ENCODE measurements at places on chromosomes 1 and 21.

GRCh38 chr1:229908689-229909088 is 158.3 kb upstream of the GALNT2 start:
- no peak for DNase-seq

DNA sequence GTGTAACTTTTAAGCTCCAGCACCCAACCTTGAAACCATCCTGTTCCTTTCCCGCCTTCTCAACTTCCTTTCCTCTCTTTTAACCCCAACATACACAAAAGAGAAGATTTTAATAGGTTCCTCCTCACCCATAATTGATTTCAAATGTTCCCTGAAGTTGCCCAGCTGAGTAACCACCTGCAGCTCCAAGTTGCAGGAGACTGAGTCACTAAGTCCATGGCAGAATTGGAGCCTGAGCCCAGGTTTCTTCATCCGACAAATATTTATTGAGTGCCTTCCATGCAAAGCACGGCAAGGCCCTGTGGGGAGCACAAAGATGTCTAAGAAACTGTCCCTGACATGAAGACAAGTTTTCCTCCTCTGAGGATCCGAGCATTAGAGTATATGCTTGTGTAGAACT is 97.7 kb downstream of the PAPPA2 start:
- DNase-seq: no peak

- no peak for DNase-seq
These were observed at the start of gene NKAIN1 for GRCh38 chr1:31239653-31240241. TSS of gene NKAIN1 (minus strand) at chr1:31239887. CDS start at chr1:31239547, 340 bp downstream.

GRCh38 chr1:110604586-110605148 is 1.5 kb downstream of the KCNA2 start:
- DNase-seq: no peak

DNA sequence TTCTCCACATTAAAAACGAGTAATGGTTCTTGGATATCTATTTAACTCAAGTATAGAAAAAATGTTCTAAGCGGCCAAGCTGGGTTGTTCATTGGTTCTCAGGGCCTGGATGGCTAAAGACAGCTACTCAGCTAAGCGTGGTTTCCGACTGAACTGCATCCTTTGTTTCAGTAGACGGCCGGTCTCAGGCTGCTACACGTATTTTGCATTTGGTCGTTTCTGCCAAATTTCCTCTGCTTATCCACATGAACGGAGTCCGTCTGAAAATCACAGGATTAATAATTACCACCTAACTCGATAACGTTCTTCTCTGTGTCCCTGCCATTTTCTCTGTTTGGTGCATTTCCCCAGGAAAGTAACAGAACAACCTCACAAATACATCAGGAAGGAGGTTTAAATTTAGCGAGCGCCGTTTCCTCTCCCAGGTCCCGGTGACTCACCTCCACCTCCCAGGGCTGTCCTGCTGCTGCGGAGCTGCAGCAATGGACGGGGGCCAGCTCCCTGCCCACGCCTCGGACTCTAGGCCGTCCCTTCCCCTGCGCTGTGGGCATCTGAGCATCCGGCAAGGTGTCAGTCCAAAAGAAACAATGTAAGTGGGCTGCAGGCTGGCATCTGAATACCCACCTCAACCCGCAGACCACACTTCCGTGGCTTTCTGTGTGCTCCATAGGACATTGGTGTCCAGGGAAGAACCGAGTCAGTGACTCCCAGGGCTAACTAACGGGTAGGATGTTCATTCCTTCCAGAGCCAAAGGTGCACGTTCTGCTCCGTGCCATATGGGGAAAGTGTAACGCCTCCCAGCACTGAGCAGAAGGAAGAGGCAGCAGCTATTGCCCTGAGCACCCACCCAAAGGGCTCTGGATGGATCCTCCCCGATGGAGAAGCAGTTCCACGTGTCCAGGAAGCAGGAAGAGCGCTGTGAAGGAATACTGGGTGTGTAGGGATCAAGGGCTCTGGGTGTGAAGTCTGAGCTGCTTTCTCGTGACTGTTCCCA is 4.1 kb upstream of the GABRD start:
- no peak for DNase-seq

DNA sequence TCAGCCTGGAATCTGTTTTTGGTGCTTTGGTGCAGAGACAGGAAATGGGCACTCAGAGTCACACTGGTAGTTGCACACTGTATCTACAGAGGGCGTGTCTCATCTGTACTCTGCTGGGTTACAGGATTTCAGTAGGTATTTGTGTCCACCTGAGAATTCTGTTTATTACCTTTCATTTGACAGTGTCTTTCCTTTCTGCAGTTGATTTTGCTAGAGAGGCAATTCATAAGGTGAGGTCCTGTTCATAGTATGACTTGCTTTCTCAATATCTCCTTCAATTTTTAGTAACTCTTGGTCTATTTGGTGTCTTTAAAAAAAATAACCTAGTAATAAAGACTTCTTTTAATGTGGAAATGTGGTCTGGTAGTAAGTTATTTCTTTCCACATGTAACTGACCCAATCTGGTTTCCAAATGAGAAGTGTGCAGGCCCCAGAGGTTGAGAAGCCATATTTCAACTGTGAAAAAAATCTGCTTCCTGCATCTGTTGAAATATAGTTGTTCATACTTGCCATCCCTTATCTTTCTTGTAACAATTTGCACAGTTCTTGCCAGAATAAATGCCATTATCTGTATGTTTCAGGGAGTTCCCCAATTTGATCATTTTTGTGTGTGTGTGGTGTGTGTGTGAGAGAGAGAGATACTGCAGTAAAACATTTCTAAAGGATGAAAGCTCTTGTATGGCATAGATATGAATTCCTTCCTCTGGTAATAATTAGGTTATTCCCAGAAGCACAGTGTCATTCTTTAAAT is 78.4 kb upstream of the DNAJC6 start:
- no peak for DNase-seq

DNA sequence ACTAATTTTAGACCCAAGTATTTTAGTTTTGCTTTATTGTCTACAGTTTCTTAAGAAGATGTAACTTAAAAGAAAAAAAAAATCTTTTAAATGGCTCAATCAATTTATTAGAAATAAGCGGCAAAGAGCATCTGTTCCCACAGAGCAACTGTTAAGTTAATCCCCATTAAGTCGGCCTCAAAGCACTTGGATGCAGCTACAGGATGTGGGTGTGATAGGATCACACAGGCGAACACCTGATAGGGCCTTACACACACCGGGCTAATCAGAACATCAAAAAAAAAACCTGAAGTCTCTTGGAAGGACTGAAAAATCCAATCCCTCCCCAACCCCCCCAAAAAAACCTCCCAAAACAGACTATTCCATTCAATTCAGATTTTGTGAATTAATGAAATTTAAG is 23.0 kb downstream of the APP start:
- no peak for DNase-seq

DNA sequence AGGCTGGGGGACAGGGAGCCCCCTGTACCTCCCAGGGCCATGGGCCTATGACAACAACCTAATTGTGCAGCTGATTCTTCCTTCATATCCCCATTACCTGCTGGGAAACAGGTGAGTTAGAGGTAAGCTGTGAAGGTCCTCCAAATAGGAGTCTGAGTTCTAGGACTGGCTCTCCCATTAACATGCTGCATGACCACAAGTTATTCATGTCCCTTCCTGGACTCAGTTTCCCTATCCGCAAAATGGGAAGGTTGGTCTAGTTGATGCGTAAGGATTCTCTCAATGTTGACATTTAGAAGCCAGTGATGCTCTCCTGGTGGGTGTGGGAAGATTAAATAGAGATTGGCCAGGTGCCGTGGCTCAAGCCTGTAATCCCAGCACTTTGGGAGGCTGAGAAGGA is 4.1 kb downstream of the ZNF683 start:
- DNase-seq: no peak

GRCh38 chr1:108933944-108934343 is 29.3 kb downstream of the CLCC1 start:
- DNase-seq: no peak

DNA sequence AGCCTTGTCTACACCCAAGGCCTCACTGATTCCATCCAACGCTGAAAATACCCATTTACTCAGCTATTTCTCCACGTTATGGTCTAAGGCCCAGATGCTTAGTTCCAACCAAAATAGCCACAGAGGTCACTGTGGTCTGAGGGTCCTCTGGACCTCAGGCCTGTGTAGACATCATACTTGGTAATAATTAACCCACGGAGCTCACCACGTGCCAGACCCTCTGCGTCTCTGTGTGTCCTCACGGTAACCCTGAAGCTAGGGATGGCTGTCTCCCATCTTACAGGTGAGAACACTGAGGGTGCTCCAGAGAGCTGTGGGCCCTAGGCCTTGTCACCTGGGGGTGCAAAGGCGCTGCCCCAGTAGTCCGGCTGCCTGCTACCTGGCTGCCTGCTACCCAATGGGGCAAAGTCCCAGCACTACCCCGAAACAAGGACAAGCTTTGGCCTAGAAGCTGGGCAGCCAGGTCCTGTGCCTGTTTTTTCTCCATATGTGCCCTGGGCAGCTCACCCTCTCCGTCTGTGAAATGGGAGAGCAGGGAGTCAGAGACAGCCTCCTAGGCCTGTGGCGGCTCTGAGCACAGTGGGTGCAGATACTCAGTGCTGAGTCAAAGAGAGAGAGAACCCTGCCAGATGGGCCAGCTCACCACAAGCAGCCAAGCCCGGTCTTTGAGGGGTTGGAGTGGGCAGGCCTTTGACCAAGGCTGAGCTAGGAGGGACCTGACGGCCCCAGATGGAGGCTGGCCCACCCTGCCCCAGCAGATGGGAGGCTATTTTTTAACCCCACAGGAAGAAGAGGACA is 17.0 kb upstream of the RUNX3 start:
- DNase-seq: no peak
